NAMALWA (cell line): ENCODE measurements at places on chromosomes 7 and 10.

DNA sequence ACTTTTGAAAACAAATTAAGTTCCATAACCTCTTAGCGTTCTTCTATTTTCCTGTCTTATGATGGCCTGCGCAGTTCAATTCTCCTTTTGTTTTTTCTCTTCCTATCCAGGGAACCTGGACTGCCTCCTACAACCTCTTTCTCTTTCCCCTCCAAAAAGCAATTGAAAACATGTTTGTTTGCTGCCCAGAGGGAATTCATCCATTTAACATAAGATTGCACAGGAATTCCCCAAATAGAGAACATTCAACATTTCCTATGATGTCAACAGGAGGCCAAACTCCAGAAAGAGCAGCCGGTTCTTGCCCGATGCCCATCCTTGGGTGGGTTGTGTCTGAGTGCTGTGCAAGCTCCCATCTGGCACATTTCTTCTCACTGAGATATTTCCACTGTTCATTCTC lies 94.2 kb upstream of the NRP1 start:
- DNase-seq, result no peak

- no peak for DNase-seq
Measured at GRCh38 chr10:21464134-21464533, 61.3 kb downstream of the SKIDA1 start.

DNA sequence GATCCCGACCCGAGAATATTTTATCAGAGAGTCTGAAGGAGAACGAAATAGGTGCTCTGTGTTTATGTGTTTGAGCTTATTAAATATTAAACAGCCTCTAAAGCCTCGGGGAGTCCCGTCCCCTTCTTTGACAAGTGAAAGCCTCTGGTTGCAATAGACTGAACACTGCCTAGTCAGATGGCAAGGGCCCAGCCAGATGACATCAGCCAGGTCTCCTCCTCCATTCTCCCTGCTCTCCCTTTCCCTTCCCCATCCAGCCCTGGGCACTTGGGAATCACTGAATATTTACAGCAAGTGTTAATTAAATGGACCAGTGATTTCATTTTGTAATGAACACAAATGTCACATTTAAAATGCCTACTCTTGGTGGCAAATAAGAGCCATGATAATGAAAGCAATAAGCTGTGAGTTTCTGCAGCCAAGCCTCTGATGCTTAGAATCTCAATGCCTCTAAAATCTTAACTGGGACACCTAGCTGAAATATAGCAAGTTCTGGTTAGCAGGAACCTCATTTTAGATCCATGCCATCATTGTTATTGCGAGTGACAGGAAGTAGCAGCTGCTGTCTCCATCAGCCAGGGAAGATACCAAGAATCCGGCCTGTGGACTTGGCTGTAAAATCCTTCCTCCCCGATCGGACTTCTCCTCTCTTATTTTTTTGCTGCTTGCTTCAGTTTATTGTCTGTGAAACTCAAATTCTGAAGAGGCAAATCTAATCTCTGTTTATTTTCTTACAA lies 202.1 kb downstream of the PRPF18 start:
- no peak for DNase-seq

GRCh38 chr10:35348609-35349388 lies 12.5 kb downstream of the CCNY start:
- no peak for DNase-seq
